ENCODE measurements at places on chromosomes 12 and 14. TPM values are rescaled to one million over a fixed set of nuclear protein-coding genes. Genes with fewer than 3 reads are reported as not detected.

DNA sequence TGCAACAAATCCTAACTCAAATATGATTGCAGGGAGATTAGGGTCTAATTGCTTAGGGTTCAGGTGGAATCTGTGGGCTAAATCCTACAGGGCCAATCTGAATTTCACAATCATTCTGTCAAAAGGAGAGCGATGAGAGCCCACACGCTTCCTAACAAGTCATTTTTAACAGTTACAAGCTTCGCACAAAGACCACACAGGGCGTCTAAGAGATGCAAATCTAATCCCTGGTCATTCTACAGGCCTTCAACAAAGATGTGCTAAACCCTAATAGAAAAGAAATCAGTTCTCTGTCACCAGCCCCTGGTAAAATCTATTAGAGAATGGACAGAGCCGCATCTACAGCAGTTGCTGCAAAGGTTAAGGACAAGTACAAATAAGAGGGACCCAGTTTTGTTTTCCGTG lies 15.3 kb downstream of the NKX2-1 start:
- DNase-seq, result no peak

- no peak for DNase-seq
Measured at GRCh38 chr12:3326156-3326849, 164.7 kb upstream of the PRMT8 start.

DNA sequence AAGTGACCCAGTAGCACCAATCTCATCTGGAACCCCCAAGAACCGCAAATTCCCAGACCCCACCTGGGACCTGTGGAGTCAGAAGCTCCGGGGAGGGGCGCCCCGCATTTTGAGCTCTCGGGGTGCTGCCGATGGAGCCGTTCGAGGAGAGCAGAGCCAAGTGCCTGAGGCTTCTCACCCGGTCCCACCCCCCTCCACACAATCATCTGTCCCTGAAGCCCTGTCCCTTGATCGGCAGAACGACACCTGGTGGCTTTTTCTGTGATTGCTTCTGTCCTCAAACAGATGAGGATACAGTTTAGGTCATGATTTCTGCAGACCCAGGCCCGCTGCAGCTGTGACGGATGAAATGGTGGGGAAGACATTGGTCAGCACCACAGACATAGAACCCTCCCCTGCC lies 74.7 kb downstream of the NOC4L start:
- peak; percentile 48 for DNase-seq

DNA sequence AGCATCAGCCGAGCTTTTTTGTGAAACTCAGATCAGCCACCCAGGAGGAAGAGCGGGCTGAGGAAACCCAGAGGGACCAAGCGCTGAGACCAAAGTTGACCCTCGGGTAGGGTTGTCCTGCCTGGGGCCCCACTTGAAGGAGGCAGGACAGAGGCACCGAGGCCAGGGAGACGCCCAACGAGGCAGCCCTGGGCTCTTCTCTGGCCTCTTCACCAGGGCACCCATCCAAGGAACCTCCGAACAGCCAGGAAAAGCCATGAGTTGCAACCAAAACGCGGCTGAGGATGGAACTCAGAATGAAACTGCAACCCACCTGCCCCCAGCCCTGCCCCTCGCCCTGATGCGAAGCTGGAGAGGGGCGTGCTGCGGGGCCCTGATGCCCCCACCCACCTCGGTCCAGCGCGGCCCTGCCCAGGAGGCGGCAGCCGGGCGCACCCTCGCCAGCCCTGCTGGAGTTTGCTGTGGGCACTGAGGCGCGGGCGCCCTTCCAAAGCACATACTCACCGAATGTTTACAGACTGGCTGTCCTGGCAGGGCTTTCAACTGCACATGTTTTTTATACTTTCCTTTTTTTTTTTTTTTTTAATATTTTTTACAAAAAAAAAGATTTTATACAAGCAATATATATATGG lies 41.9 kb downstream of the JDP2 start:
- no peak for DNase-seq

- DNase-seq, result no peak
Measured at GRCh38 chr12:106673141-106673540, 90.3 kb downstream of the RFX4 start.

- no peak for DNase-seq
Measured at GRCh38 chr14:103199124-103199523, 75.9 kb downstream of the TNFAIP2 start.

GRCh38 chr12:65411171-65411570 lies 132.7 kb downstream of the MSRB3 start:
- DNase-seq, result no peak

DNA sequence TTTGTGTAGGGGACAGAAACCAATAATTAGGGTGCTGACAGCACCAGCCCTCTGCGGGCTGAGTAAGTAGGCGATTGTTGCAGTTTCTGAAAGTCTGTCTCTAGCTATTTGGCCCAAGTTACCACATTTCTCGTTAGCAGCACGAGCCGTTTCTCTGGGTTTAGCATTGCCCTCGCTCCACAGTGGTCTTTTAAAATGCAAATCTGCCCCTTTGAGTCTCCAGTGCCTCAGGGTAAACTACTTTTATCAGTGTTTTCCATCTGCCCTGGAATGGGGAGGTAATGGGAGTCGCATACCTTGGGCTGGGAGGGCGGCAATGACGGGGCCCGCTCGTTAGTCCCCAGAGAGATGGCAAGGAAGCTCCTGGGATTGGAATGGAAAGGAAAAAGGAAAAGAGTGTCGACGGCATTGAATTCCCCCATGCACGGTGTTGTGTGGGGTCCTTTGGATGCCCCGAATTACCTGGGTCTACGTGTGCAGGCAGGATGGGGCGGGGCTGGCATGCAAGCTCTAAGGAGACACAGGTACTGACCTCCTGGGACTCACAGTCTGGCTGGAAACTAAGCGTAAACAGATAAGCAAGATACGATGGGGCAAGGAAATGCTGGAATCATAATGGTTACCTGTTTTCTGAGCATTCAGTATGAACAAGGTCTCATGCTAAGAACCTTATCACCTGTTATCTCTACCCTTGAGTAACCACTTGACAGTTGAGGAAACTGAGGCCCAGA lies 131.8 kb upstream of the MAP1LC3B2 start:
- no peak for DNase-seq

- no peak for DNase-seq
Measured at GRCh38 chr14:76307786-76308780, 67.9 kb upstream of the ESRRB start.

- peak; percentile 56 for DNase-seq
Measured at GRCh38 chr14:21978184-21978998, 304.8 kb upstream of the OR4E1 start.

GRCh38 chr12:34363050-34363673 lies 340.9 kb downstream of the ALG10 start:
- DNase-seq, result no peak

DNA sequence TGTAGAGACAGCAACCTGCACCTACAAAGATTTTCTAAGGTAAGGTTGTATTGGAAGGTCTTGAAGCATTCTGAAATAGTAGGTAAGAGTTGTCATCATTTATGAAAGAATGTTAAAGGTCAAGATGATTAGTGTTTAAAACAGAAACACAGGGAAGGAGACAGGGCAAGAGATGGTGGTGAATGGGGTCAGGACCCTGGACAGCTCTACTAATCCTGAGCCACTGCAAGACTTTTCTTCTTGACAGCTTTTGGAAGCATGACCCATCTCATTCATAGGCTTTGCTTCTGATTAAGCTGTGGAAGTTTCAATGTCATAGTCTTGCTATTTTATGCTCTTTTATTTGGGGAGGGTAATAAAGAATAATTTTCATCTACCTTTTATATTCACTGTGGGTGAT lies 75.5 kb upstream of the CAND1 start:
- DNase-seq, result peak; percentile 1

DNA sequence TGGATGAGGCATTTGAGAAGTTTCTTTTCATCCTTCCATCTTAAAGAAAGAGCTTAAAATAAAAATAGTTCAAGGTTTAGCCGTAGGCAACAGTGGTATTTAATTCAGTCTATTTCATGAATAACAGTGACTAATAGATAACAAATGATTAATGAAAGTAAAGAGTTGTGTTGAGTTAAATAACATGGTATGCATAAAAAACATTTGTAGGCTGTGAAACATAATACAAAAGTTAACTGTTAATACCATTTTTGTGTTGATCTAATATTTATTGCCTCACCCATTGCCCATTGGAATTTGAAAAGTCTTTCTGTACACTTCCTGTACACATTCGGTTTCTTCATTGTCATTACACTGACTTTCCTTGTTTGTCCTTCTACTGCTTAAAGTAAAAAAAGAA lies 108.6 kb upstream of the PDE3A start:
- DNase-seq, result no peak

DNA sequence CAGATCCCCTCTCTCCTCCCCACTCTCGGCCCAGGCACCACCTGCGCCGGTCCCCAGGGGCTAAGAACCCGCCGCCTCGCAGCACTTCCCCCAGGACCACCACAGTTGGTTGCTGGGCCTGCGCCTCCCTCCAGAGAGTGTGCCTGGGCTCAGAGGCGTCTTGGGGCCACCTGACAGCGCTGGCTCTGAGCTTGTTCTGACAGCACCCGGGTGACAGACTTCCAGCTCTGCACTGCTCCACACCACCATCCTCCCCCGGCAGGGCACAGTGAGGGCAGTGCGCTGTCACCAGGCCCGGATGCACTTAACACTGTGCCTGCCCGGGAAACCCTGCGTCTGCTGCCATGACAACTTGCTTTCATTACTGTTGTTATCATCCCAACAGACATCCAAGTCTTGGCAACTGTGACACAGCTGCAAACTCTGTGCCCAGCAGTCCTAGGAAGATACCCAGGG lies 6.6 kb downstream of the BRF1 start:
- DNase-seq, result no peak

DNA sequence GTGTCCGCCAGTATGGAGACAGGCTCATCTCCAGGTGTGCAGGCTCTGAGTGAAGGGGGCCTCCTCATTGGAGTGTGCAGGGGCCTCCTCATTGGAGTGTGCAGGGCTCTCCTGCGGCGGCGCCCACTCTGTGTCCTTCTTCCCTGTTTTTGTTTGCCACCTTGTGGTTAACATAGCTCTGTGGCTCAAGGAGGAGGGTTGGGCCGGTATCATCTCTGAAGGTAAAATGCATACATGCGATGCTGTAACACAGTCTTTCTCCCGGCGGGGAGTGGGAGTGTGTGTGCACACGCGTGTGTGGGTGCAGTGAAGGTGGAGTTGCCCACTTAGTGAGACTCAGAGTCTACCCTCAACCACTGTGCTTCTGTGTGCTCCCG lies 429.4 kb downstream of the ZFP36L1 start:
- DNase-seq, result no peak

DNA sequence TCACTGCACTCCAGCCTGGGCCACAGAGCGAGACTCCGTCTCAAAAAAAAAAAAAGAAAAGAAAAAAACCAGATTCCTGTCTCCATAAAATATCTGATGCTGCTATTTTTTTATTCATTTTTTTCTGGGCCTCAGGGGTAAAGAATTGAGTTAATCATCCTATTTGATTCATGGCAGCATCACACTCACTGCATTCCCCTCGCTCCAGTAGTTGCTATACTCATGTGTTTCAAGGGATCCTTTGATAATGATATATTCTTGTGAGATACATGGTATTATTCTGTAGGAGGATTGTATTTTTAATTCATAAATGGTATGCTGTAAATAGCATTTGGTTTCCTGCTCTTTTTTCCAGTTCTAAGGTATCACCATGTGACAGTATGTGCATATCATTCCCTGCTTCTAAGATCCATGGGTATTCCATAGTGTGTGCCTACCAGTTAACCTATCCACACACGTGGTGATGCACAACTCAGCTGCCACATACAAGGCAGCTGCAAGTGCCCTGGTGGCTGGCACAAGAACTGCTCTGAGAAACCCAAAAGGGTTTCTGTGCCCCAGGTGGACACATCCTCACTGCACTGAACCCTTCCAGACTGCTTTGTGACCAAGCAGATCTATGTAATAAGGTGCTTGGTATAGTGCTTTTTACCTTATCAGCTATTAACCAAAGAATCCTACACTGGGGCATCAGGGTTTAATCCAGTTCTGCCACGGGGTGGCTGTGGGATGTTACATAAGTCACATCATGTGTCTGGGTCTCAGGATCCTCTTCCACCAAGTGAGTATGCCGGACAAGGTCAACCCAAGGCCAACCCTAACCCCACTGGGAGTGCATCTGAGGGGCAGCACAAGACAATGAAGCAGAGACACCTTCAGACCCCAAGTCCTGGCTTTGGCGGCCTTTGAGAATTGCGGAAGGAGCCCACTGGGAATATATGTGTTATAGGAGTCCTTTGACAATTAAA lies 74.6 kb downstream of the ZFP36L1 start:
- no peak for DNase-seq

DNA sequence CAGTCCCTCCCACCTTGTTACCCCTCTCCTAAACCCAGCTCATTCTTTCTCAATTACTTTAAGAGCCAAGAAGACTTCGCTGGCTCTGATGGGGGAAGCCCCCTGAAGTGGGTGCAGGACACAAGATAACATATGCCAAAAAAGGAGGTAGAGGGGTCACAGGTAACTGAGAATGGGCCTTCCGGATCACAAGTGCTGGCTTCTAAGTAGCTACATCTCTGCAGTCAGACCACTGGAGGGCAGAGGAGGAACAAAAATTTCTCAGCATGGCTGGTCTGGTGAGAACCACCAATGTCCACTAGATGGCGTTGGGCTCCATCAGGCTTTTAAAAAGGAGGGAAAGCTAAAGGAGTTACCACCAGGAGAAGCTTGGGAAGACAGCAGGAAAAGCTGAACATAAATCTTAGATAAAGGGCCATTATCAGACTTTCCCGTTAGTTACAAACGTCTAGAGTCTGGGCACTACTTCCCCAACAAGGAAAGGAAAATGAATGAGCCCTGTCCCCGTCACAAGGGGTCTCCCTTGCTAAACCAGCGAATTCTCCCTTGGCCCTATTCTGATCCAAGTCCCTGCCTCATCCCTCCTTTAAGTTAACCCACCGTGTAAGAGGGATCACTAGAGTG lies 11.6 kb upstream of the CDH24 start:
- DNase-seq, result peak; percentile 49

DNA sequence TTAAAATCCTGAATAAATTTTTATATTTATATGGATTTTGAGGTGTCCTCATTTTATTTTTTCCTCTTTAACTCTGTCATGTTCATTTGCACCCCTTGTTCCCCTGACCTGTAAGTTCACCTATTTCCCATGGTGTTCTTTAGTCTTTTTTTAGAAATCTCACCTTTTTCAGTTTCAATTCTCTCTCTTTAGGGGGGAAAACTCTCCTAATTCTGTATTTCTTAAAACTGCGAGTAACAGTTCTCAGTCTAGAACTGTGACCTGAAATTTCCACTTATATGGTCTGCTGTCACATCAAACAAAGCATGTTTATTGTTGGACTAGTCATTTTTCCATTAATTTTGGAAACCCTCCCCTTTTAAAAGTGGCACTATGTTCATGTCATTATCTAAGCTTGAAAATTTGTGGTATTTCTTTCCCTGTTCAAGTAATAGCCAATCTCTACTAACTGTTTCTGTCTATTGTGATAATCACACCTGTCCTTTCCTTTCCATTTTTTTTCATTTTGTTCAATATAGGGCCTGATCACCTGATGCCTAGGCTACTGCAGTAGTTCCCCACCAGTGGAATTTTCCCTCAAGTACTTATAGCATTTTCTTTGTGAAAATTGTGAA lies 14.0 kb upstream of the FBXO33 start:
- DNase-seq, result no peak

- DNase-seq, result no peak
Measured at GRCh38 chr14:102512793-102513300, 3.3 kb upstream of the ANKRD9 start.

- no peak for DNase-seq
Measured at GRCh38 chr12:53989227-53990113, 4.5 kb downstream of the HOXC10 start.

GRCh38 chr14:77926942-77927341 lies 127.0 kb downstream of the ADCK1 start:
- DNase-seq, result no peak

- no peak for DNase-seq
Measured at GRCh38 chr14:27410981-27411380, 813.1 kb upstream of the NOVA1 start.

TBX3 gene
- total RNA-seq, result not detected

AGAP2 gene
- total RNA-seq, result 31.7 TPM

SLC11A2 gene
- total RNA-seq, result 35.2 TPM

MLEC gene
- 130 TPM for total RNA-seq

PTPRO gene
- total RNA-seq, result 0.27 TPM

Measured in CD8-positive, alpha-beta memory T cell (primary cell).